ENCODE measurements at places on chromosomes 13 and 19.

- DNase-seq = no peak
These were observed 3.2 kb downstream of the PTBP1 start for GRCh38 chr19:800360-801029.

DNA sequence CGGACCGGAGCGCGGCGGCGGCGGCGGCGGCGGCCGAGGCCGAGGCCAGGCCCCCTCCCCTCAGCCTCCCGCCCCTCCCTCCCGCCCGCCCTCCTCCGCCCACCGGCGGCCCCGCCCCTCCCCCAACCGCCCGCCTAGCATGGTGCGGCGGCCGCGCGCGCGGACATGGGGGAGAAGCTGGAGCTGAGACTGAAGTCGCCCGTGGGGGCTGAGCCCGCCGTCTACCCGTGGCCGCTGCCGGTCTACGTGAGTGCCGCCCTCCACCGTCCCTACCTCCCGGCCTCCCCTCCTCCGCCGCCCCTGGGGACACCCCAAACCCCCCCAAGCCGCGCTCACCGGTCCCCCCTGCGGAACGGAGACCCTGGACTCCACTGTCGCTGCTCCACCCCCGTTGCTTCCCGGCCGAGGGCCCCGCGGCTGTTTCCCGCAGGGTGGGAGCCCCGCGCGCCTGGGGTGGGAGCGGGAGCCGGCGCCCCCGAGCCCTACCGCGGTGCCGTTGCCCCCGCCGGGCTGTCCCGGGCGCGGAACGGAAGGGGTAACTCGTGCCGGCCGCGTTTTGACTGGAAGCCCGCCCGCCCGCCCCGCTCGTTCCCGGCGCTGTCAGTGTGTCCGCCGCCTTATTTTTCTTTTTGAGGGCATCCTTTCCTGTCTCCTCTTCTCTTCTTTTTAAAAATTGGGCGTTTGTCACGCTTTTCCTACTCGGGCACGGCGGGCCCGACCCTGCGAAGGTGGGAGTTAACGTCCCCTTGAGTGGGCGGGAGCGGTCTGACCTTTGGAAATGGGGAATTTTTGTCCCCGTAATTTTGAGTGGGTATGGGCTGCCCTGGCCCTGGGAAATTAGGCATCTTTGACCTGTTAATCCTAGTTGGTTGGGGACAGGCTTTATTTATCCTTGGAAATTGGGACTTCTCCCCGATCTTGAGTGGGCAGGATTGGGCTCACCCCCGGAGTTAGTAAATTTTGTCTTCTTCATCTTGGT lies 576 bp downstream of the DOT1L start:
- DNase-seq = no peak

- DNase-seq = no peak
These were observed 2862.8 kb upstream of the PCDH20 start for GRCh38 chr13:64278493-64278892.

GRCh38 chr13:75774176-75774575 lies 138.0 kb downstream of the LMO7 start:
- DNase-seq = no peak

DNA sequence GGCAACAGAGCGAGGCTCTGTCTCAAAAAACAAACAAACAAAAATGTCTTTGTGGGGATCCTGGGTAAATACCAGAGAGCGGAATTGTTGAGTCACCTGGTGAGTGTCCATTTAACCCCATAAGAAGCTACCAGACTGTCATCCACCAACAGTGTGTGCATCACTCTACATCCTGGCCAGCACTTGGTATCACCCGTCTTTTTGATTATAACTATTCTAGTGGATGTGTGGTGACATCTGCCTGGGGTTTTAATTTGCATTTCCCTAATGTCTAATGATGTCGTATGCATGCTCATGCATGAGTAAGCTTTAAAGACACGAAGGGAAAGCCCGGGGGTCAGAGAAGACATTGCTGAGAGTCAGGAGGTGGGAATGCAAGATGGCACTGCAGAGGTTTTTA lies 126.7 kb upstream of the MRI1 start:
- DNase-seq = no peak

DNA sequence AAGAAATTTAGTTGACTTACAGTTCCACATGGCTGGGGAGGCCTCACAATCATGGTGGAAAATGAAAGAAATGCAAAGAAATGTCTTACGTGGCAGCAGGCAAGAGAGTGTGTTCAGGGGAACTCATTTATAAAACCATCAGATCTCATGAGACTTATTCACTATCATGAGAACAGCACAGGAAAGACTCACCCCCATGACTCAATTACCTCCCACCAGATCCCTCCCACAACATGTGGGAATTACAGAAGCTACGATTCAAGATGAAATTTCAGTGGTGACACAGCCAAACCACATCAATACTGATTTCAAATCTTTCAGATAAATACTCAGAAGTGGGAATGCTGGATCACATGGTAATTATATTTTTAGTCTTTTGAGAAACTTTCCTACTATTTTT lies 1357.9 kb downstream of the SLITRK5 start:
- no peak for DNase-seq

Data from activated effector memory CD4-positive, alpha-beta T cell treated with Interleukin-2 at 50 U/mL for 16 hours (primary cell).